ENCODE measurements at places on chromosomes 12 and 14.

DNA sequence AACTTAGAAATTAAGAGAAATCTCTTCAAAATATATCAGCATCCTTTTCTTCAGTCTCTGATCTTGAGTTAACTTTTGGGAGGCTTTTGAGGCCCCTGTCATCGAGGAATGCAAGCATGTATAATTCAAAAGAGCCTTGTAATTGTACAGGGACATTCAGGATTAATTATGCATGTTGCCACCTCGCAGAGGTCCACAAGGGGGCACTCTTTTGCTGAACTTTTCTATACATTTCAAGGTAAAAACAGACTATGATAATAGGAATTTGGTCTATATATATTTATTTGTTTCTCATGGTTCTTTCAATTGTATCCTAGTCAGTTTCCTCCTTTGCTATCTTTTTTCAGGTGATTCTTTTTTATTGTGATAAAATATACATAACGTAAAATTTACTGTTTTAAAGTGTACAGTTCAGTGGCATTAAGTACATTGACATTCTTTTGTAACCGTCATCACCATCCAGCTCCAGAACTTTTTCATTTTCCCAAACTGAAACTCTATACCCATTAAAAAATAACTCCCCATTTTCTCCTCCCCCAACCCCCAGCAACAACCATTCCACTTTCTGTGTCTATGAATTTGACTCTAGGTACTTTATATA, 47.0 kb upstream of the SLC2A13 start:
- peak; percentile 9 for DNase-seq

GRCh38 chr14:90782892-90783291, 33.3 kb downstream of the TTC7B start:
- DNase-seq = no peak

- DNase-seq = no peak
Measured at GRCh38 chr12:21552635-21553328, 26.7 kb downstream of the SPX start.

- no peak for DNase-seq
Measured at GRCh38 chr12:47366157-47366556, 286.4 kb upstream of the AMIGO2 start.

DNA sequence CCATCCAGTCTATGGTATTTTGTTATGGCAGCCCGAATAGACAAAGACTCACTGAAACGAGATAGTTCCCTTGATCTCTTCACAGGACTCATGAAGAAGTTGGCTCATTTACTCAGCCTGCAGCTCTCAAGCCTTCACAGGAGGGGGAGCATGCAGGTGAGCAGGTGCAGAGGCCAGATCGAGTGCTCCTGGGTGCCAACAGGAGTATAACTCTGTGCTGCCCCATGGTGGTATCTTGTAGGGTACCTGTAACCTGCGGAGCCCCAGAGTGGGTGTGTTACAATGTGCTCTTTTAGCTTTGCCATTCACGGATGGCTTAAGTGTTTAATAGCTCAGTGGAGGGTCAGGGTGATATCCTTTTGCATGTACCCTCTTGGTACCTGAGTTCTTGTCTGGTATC, 159.5 kb downstream of the METTL25 start:
- no peak for DNase-seq

- no peak for DNase-seq
Measured at GRCh38 chr12:19150273-19150900, 20.9 kb downstream of the PLEKHA5 start.

DNA sequence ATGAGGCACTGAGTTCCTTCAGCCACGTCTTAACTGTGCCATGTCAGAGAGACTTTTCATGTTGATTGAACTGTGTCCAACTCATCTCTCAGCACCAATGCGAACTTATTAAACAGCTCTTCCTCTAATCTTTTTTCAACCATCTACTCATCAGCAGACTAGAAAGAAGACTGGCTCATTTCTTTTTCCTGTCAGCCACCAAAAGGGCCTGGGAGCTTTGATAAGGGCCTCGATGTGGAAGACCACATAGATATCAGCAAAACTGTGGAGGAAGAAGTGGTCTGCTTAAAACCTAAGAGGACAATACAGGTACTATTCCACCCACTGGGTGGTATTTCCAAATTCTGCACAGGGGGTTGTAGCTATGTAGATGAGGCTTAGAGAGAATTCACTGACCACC, 3.6 kb upstream of the PLXNC1 start:
- DNase-seq = no peak

GRCh38 chr14:46581036-46581671, 70.4 kb downstream of the RPL10L start:
- no peak for DNase-seq
